Suppressor macrophage (primary cell): ENCODE measurements at places on chromosomes 6 and 20.

DNA sequence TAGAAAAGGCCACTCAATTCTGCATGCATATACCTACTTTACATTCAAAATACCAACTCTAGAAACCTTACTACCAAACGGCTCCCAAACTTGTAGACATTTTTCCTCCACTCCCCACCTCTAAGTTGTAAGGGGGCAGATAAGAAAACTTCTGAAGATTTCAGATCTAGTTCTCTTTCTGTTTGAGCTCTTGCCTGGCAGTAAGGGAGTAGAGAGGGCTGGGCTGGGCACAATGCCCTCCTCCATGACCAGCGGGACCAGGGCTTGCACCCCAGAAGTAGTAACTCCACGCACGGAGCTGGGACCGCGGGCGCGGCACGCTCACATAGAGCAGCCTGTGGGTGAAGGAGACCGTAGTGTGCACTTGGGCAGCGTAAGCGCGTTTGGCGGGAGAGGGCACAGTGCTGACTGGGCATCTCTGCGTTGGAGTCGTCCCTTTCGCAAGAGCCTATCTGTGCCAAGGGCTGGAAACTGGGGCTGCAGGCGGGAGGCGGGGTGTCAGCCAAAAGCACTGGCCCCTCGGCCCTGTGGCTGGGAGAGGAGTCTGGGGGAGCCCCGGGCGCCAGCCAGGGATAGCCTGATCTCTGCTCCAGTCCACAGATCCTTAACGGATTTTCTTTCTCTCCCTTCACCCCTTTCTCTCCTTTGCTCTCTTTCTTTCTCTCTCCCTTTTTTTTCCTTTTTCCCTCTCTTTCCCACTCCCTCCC lies 32.4 kb downstream of the PHACTR1 start:
- DNase-seq: peak; percentile 3

DNA sequence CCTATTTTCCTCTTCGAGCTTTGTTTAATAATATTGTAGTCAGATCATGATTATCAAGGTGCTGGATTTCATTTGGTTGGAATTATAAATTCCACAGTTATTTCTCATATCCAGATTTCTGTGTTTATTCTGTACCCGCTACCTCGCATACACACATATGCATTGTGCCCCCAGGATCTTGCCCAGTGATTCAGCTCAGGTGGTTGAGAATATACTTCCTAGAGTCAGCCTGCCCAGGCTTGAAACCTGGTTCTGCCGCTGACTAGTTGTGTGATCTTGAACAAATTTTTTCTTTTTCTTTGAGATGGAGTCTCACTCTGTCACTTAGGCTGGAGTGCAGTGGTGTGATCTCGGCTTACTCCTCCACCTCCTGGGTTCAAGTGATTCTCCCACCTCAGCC lies 14.7 kb downstream of the GINM1 start:
- DNase-seq: no peak

DNA sequence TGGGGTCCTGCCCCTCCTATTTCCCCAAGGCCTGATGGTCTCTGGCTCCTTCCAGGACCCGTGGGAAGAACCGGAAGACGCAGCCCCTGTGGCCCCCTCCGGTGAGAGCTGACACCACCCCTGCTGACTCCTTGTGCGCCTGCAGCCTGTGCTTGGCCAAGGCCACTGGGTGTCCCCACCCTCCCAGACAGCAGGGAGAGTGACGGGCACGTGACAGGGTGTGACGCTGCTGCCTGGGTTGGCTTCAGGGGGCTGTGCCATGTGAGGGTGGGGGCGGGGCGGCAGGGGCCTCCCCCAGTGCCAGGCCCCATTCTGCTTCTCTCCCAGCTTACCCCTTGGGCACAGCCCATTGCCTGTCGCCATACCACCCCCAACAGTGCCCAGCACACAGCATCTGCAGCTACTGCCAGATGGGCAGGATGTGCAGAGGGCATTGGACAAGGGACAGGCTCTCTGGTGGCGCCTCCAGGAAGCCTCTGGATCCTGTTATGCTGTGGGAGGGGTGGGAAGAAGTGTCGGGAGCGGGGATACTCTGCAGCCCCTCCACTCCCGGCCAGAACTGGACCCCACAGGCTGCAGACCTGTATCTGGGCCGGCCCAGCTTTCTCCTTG lies 2.9 kb downstream of the BIRC7 start:
- DNase-seq: no peak

DNA sequence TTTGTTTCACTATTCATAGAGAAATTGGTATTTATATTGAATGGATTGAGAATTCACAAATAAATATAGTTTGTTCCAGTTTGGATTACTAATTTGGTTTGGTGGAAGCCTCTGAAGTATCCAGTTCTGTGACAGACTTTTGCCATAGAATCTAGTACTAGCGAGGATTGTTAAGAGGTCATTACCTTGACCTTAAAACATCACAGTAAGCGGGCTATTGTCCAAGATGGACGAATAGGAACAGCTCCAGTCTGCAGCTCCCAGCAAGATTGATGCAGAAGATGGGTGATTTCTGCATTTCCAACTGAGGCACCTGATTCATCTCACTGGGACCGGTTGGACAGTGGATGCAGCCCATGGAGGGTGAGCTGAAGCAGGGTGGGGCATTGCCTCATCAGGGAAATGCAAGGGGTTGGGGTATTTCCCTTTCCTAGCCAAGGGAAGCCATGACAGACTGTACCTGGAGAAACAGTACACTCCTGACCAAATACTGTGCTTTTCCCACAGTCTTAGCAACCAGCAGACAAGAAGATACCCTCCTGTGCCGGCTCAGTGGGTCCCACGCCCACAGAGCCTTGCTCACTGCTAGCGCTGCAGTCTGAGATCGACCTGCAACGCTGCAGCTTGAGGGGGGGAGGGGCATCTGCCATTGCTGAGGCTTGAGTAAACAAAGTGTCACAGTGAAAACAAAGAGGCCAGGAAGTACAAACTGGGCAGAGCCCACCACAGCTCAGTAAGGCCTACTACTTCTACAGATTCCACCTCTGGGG lies 66.4 kb upstream of the NEDD9 start:
- DNase-seq: no peak

GRCh38 chr20:3115190-3116107 lies 30.9 kb upstream of the AVP start:
- peak; percentile 67 for DNase-seq

- DNase-seq: no peak
These were observed 478 bp upstream of the MTHFD1L start for GRCh38 chr6:150865043-150865405.

DNA sequence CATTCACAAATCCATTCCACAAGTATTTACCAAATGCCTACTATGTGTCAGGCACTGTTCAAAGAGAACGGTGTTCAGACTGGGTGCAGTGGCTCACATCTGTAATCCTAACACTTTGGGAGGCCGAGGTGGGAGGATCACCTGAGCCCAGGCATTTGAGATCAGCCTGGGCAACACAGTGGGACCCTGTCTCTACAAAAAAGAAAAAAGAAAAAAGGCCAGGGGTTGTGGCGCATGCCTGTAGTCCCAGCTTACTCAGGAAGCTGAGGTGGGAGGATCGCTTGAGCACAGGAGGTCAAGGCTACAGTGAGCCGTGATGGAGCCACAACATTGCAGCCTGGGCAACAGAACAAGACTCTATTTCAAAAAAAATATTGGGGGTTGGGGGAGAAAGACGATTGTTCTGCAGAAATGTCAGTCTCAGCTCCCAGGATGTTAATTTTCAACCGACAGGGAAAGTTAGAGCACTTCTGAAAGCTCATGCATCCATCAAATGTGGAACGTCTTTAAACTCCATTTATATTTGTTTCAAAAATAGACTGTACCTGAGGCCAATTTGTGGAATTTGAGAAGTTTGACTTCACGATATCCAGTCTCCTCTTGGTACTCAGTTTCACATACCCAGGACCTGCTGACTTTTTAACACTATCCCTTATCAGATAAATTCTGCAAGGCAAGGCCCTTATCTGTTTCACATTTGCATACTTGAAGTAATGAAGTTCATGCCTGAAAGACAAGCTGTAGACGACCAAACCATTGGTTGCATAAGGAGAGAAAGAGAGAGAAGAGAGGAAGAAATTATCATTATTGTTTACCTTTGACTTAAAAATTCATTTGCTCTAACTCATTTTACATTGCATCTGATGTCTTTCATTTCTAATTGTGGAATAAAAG lies 14.8 kb upstream of the BTN3A2 start:
- no peak for DNase-seq

DNA sequence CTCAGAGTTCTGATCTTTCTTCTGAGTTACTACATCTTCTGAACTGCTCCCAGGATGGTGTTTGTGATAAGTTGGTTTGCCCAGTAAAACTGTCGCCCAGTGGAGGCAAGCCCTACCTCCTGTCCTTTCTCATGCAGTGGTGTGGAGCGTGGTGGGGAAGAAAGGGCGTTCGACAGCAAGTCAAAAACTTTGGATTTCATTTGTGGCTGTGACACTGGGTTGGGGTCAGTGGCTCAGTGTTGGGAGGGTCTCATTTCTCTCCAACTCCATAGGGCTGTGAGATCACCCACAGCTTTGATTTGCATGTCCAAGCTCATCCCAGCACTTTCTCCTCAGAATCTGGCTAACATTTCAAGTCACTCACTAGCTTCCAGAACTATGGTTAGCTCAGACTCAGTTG lies 17.5 kb upstream of the SLC22A2 start:
- DNase-seq: no peak

DNA sequence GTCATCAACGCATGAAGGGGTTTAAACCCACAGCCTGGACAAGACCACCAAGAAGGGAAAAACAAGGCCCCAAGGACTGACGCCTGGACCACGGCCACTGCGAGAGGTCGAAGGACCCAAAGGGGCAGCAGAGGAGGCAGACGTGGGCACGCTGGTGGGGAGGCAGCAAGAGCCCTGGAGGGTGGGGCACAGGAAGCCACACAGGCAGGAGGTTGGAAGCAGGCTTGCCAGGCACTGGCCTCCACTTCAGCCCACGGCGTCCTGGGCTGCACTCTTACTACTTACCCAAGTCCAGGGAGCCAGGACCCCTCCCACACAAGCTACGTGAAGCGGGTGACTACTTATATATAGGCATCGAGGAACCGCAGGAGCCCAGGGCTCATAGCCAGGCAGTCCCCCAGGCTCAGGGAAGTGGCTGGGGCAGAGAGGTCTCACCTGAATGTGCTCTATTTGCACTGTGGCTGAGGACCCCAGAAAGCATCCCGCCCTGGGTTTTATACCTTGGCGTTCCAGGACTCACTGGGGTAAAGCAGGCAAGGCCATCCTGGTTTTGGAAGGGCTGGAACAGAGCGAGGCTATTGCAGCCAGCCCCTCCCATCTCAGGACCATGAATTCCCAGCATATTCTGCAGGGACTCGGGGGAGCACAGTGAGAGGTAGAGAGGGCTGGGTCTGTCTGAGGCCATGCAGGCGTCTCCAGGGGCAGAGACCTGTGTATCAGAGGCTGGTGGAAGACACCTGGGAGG lies 113.8 kb upstream of the AFDN start:
- DNase-seq: no peak
